ENCODE measurements at places on chromosomes 7 and 10.

GRCh38 chr10:391305-391704 is 256.1 kb downstream of the ZMYND11 start:
- DNase-seq, result no peak

GRCh38 chr10:43209074-43209455 is 57.8 kb downstream of the RASGEF1A start:
- no peak for DNase-seq

DNA sequence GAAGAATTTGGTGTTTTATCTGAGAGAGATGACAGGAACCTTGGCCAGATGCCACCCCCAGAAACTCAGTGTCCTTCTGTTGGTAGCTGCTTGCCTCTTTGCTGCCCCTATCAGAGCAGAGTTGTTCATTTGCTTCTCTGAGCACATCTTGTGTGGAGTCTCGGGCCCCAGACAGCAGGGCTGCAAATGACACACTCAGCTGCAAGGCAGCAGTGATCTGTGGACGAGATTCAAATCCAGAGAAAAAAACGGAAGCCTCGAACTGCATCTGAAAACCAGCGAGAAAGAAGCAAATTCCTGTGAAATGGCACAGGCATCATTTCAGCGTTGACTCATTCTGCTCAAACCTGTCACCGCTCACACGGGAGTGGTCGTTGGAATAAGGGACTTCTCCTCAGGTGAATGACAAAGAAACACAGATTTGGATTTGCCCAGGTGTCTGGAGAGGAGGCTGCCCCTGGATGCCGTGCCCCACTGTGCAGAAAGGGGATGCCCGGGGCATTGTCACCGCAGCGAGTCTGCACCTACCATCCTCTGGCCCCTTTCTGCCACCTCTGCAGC is 144.7 kb downstream of the PFKFB3 start:
- peak; percentile 48 for DNase-seq

GRCh38 chr7:67493366-67493765 is 496.7 kb downstream of the TYW1 start:
- no peak for DNase-seq

DNA sequence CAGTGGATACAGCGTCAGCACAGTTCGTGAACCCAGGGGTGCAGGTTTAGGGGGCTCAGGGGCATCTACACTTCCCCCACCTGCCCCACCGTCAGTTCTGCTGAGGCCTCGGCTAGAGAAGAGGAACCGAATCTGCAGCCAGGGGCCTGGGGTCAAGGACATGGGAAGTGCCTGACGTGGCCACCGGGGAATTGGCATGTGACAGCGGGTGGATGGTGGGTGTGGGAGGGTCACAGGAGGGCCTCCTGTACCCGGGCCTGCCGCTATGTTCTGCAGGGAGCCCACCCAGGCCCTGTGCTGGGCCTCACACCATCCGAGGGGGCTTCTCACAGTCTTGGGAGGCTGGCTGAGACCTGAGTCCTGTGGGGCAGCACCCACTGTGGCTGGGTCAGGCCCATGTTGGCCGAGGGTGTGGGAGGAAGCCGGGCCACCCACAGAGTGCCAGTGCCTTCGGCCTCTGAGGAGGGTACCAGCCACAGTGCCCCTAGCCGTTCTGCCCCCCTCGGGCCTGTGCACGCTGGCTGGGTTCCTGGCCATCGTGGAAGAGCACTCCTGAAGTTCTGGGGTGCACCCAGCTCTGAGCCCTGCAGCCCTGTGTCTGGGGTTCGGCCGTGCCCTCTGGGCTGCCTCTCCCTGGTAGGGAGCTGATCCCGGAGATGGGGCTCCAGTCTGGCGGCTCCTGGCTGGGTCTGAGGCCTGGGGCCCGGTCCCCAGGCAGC is 5.9 kb downstream of the TTYH3 start:
- no peak for DNase-seq

- DNase-seq, result no peak
Measured at GRCh38 chr10:133592716-133593115, 27.3 kb upstream of the SYCE1 start.

- no peak for DNase-seq
Measured at GRCh38 chr10:11993834-11994468, 48.7 kb downstream of the UPF2 start.

DNA sequence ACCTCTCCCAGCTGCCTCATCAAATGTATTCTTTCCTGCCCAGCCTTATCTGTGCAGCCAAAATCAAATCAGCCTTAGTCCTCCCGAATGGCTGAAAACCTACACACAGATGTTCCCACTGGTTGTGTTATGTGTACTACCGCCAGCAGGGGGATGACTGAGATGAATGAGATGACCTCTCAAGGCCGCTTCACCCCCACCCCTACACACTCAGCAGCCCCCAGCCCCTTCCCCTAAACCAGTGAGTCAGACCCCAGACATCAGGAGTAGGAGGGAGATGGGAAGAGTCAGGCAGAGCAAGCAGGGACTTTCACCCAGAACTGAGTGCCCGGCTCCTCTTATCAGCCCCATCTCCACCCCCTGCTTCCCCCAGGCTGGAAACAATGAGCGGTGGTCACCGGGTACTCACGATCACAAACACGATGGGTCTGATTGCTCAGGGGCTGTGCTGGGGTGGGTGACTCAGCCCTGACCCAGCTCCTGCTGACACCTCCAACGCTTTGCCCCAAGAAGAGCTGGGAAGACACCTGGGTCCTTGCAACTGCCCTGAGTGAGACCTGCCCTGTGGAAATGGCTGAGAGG is 6.5 kb upstream of the C10orf105 start:
- DNase-seq, result peak; percentile 81

GRCh38 chr10:4033341-4033896 is 248.4 kb upstream of the KLF6 start:
- DNase-seq, result no peak

DNA sequence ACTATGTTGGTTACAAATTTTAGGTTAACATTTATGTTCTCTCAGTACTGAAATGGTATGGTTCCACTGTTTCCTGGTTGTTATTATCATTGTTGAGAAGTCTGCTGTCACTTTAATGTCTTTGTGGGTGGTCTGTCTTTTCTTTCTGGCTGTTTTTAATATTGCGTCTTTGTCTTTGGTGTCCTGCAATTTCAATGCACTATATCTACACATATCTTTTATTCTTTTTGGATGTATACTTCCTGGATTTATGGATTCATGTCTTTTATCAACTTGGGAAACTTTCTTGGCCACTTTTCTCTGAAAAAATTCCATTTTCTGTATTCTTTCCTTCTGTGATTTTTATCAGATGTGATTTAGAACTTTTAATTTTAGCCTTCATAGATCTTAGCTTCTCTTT is 250.2 kb downstream of the BUB3 start:
- no peak for DNase-seq

DNA sequence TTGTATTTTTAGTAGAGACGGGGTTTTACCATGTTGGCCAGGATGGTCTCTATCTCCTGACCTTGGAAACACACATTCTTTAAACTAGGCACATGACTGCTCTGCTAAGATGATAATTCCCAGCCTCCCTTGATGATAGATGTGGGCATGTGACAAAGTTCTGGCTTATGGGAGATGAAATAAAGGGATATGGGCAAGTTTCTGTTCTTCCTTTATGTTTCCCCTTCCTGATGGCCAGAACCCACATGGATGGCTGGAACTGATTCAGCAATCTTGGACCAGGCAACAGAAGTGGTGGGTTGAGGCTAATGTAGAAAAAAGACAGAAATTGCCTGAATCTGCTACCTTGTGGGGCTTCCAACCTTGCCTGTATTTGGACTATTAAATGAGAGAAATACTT is 60.7 kb upstream of the NRP1 start:
- DNase-seq, result no peak

- no peak for DNase-seq
Measured at GRCh38 chr10:79187121-79187940, 118.6 kb downstream of the ZMIZ1 start.

- no peak for DNase-seq
Measured at GRCh38 chr10:49049660-49050059, 65.7 kb downstream of the VSTM4 start.

DNA sequence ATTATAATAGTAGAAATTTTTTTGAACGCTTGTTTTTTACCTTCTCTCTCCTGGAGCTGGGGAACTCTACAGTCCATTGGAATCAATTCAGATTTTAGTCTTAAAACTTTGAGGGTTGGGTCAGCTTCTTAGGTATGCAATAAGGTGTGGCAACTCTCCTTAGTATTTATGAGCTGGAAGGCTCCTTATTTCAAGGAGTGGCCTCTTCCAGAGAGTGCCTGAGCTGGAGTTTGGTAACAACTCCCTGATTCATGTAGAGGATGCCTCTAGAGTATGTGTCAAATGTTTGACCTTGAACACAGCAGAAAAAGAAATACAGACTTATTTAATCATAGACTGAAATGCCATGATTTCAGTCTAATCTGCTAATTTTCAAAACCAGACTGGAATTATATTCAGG is 11.1 kb downstream of the CDK14 start:
- no peak for DNase-seq

DNA sequence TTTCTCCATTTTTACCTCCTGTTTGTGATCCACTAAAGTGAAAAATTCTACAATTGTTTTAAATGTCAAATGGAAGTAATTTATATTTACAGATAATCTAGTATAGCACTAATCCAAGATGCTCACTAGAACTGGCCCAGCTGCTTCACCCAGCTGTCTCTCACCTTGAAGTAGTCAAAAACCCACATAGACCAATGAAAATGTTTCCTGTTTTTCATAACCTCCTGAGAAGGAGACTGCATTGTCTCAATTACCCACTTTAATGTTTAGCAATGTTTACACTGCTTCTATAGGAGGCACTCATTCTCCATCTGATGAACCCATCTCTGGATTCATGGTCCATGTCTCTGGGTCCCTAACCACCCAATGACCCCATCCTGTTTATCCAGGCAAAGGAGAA is 56.1 kb upstream of the ADO start:
- DNase-seq, result no peak

- DNase-seq, result no peak
Measured at GRCh38 chr7:47514818-47515217, 67.1 kb downstream of the TNS3 start.

DNA sequence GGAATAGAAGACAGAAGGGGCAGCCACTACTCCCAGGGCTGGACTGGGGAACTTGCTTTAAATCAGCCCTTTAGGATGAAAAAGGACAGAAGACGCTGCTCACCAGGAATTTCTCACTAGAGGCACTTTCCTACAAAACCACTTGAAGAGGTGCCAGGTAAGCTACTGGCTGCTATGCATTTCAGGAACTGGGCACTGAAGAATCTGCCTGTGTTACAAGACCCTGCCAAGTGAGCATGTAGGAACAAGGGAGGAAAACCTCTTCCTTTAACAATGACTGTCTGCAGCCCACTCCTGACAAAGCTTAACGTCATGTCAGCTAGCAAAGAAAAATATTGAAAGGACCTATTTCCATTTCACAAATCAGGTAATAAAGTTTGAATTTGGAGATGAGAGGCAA is 5.8 kb upstream of the AGMO start:
- DNase-seq, result no peak

DNA sequence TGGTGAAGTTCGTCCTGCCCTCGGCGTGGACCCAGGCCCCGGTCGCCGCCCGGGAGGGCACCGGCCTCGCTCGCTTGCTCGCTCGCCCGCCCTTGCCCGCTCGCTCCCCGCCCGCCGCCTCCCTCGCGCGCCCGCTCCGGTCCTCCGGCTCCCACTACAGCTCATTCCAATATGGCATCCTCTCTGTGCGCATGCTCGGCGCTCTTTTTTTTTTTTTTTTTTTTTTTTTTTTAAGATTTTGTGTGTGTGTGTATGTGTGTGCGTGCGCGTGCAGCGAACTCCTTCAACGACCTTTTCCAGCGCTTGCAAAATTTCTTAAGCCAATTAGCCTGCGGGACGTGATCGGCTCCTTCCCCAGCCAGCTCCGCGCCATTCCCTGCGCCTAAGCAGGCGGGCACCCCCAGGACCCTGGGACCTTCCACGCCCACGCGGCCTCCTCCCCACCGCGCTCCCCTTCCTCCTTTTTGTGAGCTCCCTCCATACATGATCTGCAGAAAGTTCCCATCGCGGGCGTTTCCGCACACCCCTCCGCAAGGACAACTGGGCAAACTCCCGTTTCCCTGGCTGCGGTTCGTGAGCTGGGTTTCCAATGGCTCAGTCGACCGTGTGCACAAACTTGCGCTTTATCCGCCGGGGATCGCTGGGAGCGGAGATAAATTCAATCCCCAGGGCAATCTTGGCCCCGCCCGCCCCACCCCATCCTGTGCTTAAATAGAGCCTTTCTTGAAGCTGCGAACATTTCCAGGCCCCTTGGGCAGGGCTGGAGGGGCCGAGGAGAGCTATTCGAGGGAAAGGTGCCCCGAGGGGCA is at the start of gene SFMBT2:
Gene SFMBT2 (minus strand): TSS at position 173 of the 809 bp plus-strand sequence. CDS start 29,136 bp downstream, outside the sequence.
- peak; percentile 41 for DNase-seq

- no peak for DNase-seq
Measured at GRCh38 chr7:26122745-26123144, 29.3 kb upstream of the NFE2L3 start.

DNA sequence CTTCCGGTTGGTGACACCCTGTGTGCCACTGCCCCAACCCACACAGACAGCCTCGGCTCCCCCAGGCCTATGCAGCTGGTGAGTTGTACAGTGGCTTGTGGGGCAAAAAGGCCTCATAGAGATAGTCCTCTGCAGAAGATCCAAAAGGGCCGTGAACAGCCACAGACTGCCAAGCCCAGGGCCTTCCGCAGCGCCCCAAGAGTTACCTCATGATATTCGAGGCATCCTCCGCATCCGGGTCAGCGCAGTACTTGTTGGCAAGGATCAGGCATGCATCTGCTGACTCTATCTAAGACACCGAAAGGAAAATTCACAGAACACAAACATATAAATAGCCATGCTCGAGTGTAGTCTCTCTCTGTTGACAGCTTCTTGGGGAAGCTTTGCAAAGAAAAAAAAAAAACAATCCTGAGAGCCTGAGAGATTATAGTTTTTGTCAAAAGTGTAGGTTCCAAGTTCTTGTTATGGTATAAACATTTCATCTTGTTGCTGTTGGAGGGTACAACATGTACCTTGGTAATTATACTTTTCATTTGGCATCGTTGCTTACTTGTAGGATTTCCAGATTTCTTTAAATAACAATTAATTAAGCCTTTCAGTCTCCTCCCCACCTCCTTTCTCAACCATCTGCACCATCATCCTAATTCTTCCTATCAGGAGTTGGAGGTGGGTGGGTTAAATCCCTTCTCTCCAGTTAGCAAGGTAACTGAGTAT is 553.0 kb downstream of the KCNMA1 start:
- DNase-seq, result no peak

DNA sequence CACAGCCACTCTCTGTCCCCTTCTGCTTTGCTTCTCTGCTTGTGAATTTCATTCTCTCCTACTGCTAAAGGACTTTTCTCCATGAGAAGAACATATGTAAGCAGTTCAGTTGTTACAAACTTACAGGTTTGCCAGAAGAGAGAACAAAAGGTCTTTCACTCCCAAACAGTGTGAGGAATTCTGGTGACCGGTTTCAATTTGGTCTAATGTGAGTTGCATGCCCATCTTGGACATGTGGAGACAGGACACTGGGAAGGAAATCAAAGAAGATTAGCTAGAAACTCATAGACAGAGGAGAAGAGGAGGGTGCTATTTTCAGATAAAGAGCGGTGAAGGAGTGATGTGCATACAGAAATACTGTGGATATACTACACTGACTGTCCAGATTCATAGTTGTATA is 209.5 kb upstream of the INHBA start:
- DNase-seq, result no peak

DNA sequence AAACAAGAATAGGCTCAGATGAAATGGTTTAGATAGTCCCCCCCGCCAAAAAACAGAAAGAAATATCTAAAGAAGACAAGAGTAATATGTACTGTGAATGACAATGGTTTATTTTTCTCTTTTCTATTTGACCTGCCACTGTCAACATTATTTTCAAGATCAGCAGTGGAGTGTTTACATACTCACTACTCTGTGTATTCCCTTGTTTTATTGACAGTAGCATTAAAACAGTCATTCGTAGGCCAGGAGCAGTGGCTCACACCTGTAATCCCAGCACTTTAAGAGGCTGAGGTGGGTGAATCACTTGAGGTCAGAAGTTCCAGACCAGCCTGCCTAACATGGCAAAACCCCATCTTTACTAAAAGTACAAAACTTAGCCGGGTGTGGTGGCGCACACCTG is 245.3 kb upstream of the SLC26A5 start:
- no peak for DNase-seq

Measured in stimulated activated CD4-positive, alpha-beta T cell treated with anti-CD3 and anti-CD28 coated beads, Interleukin-15, amount 100 ng/mL, for 48 hours (primary cell).